Stimulated activated CD4-positive, alpha-beta T cell treated with anti-CD3 and anti-CD28 coated beads, Interleukin-4, amount 100 ng/mL, for 1 hour (primary cell): ENCODE measurements at places on chromosomes 11 and 22.
A peak's percentile ranks its signal among the peaks of the same experiment; 100 is the strongest.

DNA sequence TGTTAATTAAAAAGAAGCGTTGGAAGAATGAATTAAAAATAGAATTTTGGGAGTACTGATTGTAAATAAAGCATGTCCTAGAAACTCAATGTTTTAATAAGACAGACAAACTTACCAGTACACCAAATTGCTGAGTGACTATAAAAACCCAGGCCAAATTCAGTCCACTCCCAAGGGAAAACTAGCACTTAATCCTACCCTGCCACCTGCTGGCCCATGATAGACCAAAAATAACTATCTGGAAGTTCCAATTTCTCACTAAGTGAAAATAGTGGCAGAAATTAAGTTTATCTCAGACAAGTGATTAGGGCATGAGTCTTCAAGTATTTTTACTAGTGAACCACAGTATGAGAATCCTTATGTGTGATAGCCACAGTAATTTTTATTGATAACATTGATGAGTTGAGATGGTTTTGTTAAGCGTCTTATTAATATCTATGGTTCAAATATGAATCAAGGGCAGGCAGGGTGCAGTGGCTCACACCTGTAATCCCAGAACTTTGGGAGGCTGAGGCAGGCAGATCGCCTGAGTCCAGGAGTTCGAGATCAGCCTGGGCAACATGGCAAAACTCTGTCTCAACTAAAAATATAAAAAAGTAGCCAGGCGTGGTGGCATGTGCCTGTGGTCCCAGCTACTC is 9.8 kb upstream of the DDX10 start:
- peak; percentile 14 for DNase-seq

GRCh38 chr22:19800306-19800705 is 39.7 kb downstream of the TBX1 start:
- no peak for DNase-seq

DNA sequence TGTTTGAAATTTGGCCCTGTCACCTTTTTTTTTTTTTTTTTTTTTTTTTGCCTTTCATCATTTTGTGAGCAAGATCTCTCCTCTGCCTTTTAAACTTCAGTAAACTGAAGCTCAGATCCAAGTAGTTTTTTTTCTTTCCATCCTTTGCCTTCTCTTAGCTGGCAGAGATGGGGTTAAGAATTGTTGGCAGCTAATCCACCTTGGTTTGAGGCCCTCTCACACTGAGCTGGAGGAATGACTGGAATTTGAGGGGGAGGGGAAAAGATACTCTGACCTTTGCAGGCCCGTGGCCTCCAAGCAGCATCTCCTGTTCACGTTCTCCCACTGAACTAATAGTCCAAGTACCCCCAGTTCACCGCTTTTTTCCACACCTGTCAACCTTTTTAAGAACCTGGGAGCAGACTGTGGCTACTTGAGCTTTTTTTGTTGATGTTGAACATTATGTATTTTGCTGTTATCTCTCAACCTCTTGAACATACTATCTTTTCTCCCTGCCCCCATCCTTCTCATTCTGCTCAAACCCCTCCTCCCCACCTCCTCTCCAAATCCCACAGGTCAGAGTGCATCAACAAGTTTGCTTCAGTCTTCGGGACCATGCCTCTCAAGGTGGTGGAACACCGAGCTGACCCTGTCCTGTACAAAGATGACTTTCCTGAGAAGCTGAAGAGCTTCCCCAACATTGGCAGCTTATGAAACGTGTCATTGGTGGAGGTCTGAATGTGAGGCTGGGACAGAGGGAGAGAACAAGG is 66.2 kb downstream of the ALX4 start:
- no peak for DNase-seq

- DNase-seq = no peak
These were observed 20.9 kb upstream of the CSNK2A3 start for GRCh38 chr11:11373934-11374333.

GRCh38 chr11:6813656-6814055 is 14.2 kb upstream of the OR6A2 start:
- no peak for DNase-seq

DNA sequence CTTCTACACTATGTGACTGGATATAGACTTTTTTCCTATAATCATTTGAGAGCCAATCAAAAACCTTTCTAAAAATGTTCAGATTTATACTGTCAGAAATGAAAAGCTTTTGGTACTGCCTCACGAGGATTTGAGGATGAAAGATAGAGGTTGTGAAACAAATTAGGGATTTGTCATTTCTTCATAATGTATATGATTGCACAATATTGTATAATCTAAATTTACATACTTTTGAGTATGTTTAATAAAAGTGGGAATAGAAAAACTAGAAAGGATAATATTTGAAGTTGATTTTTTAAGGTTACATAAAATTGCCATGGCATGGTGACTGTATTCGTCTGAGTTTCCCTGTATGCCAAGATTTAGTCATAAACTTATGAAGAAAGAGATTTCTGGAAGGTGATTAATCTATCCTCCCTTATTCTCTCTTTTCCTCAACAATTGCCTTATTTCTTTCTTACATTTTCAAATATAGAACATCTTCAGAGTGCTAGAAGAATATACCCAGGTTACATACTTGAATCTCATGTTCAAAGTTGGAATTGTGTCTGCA is 56.2 kb downstream of the CASP12 start:
- DNase-seq = no peak

- no peak for DNase-seq
These were observed 10.4 kb upstream of the AHNAK start for GRCh38 chr11:62556875-62557631.

DNA sequence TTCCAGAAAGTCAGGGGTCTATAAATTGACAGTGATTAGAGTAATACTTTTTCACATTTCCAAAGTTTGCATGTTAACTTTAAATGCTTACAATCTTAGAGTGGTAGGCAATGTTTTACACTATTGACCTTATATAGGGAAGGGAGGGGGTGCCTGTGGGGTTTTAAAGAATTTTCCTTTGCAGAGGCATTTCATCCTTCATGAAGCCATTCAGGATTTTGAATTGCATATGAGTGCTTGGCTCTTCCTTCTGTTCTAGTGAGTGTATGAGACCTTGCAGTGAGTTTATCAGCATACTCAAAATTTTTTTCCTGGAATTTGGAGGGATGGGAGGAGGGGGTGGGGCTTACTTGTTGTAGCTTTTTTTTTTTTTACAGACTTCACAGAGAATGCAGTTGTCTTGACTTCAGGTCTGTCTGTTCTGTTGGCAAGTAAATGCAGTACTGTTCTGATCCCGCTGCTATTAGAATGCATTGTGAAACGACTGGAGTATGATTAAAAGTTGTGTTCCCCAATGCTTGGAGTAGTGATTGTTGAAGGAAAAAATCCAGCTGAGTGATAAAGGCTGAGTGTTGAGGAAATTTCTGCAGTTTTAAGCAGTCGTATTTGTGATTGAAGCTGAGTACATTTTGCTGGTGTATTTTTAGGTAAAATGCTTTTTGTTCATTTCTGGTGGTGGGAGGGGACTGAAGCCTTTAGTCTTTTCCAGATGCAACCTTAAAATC is 5.3 kb downstream of the MALAT1 start:
- no peak for DNase-seq

DNA sequence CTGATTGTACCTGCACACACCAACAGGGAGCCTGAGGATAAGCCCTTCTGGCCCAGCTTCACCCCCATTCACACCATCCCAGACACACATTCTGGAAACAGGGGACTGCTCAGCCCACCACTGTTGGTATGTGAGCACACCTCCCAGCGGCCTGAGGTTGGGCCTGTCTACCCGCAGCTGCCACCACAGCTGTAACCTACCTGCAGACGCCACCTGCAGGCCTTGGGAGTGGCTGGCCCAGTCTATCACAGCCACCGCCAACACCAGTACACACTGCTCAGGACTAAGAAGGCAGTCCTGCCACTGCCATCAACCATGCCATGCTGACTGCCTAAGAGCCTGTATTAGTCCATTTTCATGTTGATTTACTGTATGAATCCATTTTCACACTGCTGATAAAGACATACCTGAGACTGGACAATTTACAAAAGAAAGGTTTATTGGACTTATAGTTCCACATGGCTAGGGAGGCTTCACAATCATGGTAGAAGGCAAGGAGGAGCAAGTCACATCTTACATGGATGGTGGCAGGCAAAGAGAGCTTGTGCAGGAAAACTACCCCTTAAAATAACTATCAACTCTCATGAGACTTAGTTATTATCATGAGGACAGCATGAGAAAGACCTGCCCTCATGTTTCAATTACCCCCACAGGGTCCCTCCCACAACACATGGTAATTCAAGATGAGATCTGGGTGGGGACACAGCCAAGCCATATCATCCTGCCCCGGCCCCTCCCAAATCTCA is 30.6 kb downstream of the RSF1 start:
- DNase-seq = no peak

DNA sequence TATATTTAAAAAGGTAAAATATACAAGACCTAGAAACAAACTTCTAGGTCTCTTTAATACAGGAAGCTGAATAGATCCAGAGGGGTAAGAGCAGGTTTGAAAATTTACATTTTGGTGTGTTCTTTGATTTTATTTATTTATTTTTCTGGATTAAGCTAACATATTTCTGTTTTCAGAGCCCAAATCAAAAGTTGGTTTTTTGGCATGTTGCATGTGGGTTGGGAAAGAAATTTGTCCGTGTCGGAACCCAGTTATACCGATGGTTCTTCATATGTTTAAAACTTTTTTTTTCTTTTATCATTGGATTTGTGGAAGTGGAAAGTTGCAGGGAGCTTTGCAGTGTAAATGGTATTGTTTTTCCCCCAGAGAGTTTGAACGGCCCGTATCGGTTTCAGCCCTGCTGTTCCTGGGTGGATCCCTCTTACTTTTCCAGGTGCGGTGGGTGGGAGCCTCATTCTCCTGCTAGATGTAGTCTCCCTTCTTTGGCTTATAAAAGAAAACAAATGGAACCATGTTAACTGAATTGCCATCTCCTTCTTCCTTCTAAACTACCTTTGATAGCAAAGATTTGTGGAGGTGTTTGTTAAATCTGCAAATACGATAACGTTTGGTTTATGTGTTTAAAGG is 746 bp downstream of the CTNND1 start:
- no peak for DNase-seq

DNA sequence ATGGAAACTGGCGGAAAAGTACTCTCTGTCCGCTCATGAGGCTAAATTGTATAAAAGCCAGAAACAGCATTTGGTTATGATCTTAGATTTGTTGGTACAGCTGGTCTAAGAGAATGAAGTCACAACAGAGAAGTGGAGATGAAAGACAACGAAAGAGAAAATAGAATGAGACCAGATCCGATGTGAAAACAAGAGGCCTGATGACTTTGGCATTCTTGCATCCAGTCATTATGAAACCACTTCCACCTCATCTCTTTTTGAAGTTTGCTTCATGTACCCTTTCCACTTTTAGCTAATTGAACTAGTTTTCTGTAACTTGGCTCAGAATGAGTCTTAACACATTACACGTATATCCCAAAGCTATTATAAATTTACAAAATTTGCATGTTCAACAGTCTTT is 1431.7 kb downstream of the LRRC4C start:
- no peak for DNase-seq

GRCh38 chr22:37552524-37553163 is 7.6 kb upstream of the CDC42EP1 start:
- DNase-seq = no peak

DNA sequence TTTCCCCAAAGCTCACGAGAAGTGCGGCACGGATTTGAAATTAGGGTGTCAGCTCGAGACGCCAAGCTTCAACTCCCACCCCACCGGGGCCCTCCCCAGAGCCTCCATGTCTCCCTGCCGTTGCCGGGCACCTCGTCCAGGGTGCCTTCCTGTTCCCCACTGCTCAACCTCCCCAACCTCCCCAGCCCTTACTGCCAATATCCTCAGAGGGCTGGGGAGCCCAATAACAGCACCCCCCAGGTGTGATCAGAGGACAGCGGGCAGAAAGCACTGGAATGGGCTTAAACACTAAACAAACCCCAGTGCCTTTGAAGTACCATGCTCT is 1336.4 kb downstream of the TBC1D22A start:
- DNase-seq = no peak

DNA sequence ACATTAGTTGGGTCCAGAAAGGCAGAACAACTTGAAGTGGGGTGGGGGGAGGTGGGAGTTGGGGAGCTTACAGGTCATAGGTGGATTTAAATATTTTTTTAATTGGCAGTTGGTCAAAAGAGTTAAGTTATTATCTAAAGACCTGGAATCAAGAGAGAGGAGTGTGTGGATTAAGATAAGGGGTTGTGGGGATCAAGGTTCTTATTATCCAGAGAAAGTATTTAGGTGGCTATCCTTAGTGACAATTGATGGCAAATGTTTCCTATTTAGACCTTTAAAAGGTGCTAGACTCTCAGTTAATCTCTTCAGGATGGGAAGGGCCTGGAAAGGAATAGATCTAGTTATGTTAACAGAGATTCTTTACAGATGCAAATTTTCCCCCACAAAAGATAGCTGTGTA is 120.7 kb upstream of the OR9Q1 start:
- DNase-seq = no peak

DNA sequence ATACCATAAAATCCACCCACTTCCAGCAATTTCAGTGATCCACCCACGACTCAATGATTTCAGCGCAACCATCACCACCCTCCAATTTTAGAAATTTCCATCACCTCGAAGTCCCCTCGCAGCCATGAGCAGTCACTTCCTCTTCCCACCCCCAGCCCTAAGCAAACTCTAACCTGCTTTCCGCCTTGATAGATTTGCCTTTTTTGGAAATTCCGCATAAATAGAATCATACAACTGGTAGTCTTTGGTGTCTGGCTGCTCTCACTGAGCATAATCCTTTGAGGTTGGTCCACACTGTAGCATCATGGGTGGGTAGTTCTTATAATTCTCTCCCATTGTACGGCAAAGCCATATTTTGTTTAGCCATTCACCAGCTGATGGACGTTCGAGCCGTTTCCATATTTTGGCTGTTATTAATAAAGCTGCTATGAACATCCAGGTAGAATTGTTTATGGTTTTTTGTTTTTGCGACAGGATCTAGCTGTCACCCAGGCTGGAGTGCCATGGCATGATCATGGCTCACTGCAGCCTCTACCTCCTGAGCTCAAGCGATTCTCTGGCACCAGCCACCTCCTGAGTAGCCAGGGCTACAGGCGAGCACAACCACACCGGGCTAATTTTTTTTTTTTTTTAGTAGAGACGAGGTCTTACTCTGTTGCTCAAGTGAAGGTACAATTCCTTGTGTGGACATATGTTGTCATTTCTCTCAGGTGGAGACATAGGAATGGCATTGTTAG is 16.0 kb downstream of the PIM3 start:
- peak; percentile 55 for DNase-seq

- DNase-seq = no peak
These were observed 112.0 kb upstream of the TBCEL start for GRCh38 chr11:120911943-120912342.

DNA sequence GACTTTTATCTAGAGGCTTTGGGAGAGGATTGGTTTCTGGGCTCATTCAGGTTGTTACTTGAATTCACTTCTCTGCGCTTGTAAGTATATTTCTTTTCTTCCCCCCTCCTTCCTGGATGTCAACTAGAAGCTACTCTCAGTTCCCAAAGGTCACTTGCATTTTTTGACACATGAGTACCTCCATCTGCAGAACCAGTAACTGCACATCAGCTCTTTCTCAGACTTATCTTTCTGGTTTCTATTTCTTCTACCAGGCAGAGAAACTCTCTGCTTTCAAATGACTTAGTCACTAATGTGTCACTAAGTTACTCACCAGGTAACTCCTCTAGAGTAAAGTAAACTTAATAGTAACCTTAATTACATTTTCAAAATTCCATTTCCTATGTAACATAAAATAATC is 773.0 kb upstream of the LUZP2 start:
- DNase-seq = no peak

- DNase-seq = no peak
These were observed 32.9 kb downstream of the CDON start for GRCh38 chr11:126029805-126030204.

GRCh38 chr11:889687-890475 is 20.7 kb downstream of the CHID1 start:
- DNase-seq = no peak
